HTR-8/SVneo (cell line): ENCODE measurements at places on chromosomes 1 and 21.

DNA sequence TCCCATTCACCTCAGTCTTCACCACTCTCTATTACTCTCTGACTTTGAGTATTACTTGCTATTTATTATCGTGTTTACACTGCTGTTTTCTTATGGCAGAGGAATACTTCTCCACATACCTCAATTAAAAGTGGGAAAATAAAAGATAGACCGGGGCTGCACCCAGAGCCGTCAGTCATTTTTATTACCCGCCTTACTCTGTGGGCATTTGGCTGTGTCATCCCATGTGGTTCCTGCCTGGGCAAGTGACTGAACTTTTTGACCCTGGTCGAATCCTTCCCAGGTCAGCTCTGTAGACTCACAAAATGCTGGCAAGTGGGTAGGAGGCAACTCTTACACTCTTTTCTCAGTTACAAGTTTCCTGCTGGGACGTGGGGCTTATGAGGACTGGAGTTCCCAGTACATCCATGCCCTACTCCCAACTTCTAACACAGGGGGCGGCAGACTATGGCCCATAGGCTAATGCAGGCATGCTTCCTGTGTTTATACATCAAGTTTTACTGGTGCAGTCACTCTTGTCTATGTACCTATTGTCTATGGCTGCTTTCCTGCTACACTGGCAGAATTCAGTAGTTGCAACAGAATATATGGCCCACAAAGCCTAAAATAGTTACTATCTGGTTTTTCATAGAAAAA is 69.5 kb upstream of the KCND3 start:
- DNase-seq: no peak

DNA sequence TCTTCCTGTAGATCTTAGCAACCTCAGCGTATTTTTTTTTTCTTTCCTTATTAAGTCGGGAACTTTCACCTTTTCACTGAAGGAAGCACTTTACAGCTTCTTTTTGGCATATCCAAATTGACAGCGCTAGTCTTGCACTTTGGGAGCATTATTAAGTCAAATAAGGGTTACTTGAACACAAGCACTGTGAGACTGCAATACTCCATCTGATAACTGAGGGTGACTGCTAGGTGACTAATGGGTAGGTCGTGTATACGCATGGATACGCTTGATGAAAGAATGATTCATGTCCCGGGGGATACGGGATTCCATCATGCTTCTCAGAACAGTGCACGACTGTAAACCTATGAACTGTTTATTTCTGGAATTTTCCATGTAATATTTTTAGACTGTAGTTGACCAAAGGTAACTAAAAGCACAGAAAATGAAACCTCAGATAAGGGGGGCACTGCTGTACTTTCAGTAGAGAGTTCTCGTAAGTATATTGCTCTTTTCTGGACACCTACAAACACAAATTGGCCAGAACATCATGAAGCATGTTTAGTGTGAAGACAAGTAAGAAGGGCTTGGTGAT is 364.7 kb downstream of the SMYD3 start:
- DNase-seq: peak; percentile 59

- no peak for DNase-seq
These were observed 311.0 kb downstream of the KCTD3 start for GRCh38 chr1:215878128-215878527.

GRCh38 chr1:1020000-1020404 is at the start of gene AGRN:
TSS of gene AGRN (plus strand) at chr1:1020120. CDS start at chr1:1020173, 53 bp downstream.
- no peak for DNase-seq

GRCh38 chr21:36229181-36229580 is 72.6 kb downstream of the DOP1B start:
- DNase-seq: no peak

DNA sequence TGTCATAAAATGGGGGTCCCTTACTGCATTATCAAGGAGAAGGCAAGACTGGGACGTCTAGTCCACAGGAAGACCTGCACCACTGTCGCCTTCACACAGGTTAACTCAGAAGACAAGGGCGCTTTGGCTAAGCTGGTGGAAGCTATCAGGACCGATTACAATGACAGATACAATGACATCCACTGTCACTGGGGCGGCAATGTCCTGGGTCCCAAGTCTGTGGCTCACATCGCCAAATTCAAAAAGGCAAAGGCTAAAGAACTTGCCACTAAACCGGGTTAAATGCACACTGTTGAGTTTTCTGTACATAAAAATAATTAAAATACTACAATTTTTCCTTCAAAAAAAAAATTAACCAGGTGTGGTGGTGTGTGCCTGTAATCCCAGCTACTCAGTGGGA is 22.1 kb downstream of the RASSF5 start:
- no peak for DNase-seq

DNA sequence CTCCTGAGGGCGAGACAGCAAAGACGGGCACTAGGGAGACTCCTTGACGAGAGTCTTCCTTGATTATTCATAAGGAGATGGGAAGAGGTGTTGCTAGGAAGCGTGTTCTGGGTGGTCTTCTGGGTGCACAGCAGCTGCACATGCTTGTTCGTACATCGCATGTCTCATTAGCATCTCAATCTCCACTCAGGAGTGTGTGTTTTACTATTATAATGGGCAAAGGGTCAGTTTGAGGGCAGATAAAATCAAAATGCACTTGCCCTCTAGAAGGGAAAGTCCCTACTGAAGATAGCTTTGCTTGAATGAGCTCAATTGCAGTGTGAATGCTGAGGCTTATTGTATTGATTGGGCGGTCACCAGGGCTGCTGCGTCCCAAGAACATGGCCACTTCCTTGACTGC is 50.2 kb upstream of the SCCPDH start:
- no peak for DNase-seq

DNA sequence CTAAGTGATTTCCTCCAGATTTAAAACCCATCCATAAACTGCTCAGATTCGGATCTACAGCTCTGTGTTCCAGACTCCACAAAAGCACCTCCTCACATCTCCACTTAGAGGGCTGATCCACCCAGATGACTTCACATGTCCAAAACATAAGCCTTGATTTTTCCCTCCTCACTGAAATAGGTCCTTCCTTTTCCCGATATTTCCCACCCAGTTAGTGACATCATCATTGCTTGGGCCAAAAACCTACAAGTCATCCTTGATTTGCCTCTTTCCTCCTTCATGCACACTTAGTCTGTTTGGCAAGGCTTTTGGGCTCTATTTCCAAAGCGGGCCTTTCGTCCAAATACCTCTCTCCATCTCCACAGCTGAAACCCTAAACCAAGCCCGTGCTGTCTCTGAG is 32.3 kb downstream of the CCDC185 start:
- no peak for DNase-seq

DNA sequence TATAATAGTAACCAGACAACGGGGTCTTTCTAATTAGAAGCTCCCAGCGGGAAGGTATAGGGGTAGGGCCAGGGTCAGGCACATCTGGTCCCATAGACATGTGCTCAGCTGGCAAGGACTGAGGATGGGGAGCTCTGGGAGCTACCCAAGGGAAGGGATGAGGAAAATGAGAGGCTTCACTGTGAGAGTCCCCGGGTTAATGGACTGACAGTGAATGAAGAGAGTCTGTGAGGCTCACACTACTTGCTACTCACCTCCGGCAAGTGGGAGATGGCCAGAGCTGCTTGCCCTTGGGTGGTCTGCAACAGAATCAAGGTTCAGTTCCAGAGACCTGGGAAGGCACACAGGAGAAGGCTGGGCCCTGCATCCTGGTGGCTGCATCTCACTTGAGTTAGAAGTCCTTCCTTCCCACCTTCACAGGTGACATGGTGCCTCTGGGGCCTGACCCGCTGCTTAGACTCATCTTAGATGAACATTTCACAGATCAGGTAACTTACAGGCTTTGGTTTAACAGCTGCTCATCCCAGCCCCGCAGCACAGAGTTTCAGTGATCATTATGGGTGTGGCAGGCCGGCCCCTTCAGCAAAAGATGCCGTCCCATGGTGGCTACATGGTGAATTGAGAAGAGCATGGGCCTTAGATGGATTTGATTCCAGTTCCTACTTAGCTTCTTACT is 31.7 kb downstream of the EIF2D start:
- DNase-seq: no peak

GRCh38 chr1:206510371-206510770 is 3.0 kb downstream of the RASSF5 start:
- no peak for DNase-seq

GRCh38 chr1:185807275-185807674 is 73.1 kb downstream of the HMCN1 start:
- no peak for DNase-seq

GRCh38 chr1:186175588-186175987 is 199.5 kb downstream of the TPR start:
- no peak for DNase-seq

DNA sequence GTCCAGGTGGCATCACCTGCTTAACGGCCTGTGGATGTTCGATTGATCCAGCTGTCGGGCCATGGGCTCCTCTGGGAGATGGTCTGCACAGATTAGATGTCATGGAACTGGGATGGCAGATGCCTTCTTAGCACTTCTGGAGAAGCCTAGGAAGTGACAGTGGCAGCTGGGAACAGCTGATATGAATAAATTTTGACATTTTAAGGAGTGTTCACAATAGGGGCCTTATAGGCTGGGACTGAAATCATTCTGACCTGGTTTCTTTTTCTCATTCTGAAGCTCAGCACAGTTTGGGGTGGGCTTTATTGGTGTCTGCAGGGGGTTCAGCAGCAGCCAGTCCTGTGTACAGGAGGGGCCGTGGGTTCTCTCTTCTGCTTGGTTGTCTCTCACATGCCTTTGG is 175.3 kb downstream of the CACNA1E start:
- no peak for DNase-seq

DNA sequence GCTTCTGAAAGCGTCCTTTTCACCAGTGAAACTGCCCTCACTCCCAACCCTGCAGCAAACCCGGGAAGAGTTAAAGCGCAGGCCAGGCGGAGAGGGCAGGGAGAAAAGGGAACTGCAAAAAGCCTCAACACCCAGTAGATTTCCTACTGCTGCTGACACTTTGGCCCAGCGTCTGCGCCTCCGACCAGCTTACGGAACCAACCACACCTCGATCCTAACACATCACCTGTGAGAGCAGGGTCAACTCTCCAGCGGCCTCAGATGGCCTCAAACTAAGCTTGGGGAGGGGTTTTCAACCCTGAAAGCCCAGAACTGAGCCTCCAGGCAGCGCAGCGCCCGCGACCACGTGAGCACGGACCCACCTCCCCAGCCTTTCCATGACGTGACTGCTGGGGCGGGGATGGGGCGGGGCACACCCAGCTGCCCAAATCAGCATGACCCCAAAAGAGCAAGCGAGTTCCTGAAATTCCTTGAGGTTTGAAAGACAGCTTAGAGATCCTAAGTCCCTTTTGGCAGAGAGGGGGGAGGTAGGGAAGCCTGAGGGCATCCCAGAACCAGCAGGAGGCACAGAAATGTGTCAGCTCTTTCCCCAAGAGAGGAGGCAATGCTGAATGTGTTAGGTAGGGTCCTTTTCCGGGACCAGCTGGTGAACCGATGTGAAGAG is 59.1 kb downstream of the ITPKB start:
- no peak for DNase-seq

GRCh38 chr1:32336963-32337675 is 1.1 kb upstream of the MARCKSL1 start:
- no peak for DNase-seq
